ENCODE measurements at places on chromosomes 7 and 10. TPM values are rescaled to one million over a fixed set of nuclear protein-coding genes. Genes with fewer than 3 reads are reported as not detected.

- peak; percentile 47 for DNase-seq
- peaks cover 50% of the 10 kb centered on the region for H3K4me1 ChIP-seq
- peak overlapping the region; percentile 84 for H3K27ac ChIP-seq
- no peaks in the 10 kb centered on the region for H3K27me3 ChIP-seq
- H3K36me3 ChIP-seq = no peaks in the 10 kb centered on the region
- H3K4me3 ChIP-seq = peak overlapping the region; percentile 81
These were observed 496 bp downstream of the BRI3 start for GRCh38 chr7:98281757-98282606.

DNA sequence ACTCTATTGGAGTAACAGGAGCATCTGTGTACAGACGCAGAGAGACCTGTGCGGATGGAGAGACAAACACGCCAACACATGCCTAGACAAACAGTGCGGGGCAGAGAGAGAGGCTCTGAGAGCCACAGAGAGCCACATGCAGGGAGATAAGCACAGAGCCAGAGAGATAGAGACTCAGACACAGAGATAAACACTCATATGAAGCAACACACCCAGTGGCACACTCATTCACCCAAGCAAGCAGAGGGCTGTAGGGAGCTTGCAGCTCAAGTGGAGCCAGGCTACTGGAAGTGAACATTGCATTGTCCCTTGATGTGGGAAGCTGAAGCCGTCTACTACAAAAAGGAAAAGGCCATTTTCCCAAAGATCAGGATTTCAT, 46.6 kb upstream of the PODXL start:
- H3K36me3 ChIP-seq = no peaks in the 10 kb centered on the region
- no peak overlapping the region for H3K4me3 ChIP-seq
- H3K4me1 ChIP-seq = no peaks in the 10 kb centered on the region
- H3K27me3 ChIP-seq = no peaks in the 10 kb centered on the region
- DNase-seq = no peak
- H3K27ac ChIP-seq = no peak overlapping the region

GRCh38 chr7:141956084-141956483, 9.3 kb upstream of the CLEC5A start:
- no peaks in the 10 kb centered on the region for H3K27me3 ChIP-seq
- H3K4me3 ChIP-seq = no peak overlapping the region
- no peak for DNase-seq
- H3K4me1 ChIP-seq = no peaks in the 10 kb centered on the region

DNA sequence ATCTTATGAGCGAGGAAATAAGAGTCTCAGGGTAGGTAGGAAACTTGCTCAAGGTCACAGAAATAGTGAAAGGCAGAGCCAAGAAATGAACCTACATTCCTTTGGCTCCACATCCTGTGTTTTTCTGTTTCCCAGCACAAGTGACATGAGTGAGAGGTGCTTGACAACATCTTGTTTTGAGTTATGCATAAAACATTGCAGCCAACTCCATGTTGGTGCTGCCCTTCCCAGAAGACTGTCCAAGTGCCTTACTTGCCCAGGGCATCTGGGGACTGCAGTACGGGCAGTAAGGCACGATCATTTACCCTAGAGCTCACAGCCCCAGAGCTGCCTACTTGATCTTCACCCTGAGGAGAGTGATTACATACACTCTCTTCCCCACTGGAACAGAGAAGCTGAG, 148.8 kb downstream of the NOC3L start:
- no peak overlapping the region for H3K4me3 ChIP-seq
- no peak overlapping the region for H3K27ac ChIP-seq
- DNase-seq = no peak
- H3K4me1 ChIP-seq = no peaks in the 10 kb centered on the region
- H3K27me3 ChIP-seq = no peaks in the 10 kb centered on the region
- H3K36me3 ChIP-seq = no peaks in the 10 kb centered on the region

DNA sequence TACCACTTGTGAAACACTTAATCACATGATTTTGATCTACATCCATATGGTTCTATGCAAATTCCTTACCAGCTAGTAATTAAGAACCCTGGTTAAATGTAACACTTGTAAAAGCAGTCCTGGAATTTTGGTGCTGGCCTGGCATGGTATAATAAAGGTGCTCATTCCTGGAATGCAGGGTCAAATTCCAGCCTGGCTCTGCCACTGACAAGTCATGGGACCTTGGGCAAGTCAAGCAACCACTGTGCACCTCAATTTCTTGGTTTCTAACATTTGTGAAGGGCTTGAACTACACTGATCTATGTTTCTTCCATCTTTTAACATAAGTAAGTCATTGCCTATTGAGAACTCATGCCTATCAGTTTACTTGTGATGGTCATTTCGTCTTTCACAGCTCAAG, 91.9 kb upstream of the PIK3CG start:
- no peaks in the 10 kb centered on the region for H3K4me1 ChIP-seq
- H3K27me3 ChIP-seq = no peaks in the 10 kb centered on the region
- H3K36me3 ChIP-seq = no peaks in the 10 kb centered on the region
- DNase-seq = no peak
- H3K4me3 ChIP-seq = no peak overlapping the region

- H3K27me3 ChIP-seq = no peaks in the 10 kb centered on the region
- H3K4me3 ChIP-seq = no peak overlapping the region
- no peaks in the 10 kb centered on the region for H3K36me3 ChIP-seq
- DNase-seq = no peak
- H3K27ac ChIP-seq = no peak overlapping the region
These were observed 16.5 kb downstream of the PWWP2B start for GRCh38 chr10:132413226-132414205.

GRCh38 chr10:129756912-129757901, 206.9 kb downstream of the EBF3 start:
- DNase-seq = peak; percentile 39
- no peaks in the 10 kb centered on the region for H3K4me1 ChIP-seq
- no peak overlapping the region for H3K27ac ChIP-seq
- no peaks in the 10 kb centered on the region for H3K27me3 ChIP-seq
- H3K4me3 ChIP-seq = peak overlapping the region; percentile 18

GRCh38 chr7:4021413-4021812, 660.7 kb upstream of the FOXK1 start:
- H3K36me3 ChIP-seq = no peaks in the 10 kb centered on the region
- H3K27me3 ChIP-seq = no peaks in the 10 kb centered on the region
- no peak overlapping the region for H3K4me3 ChIP-seq
- H3K4me1 ChIP-seq = no peaks in the 10 kb centered on the region

DNA sequence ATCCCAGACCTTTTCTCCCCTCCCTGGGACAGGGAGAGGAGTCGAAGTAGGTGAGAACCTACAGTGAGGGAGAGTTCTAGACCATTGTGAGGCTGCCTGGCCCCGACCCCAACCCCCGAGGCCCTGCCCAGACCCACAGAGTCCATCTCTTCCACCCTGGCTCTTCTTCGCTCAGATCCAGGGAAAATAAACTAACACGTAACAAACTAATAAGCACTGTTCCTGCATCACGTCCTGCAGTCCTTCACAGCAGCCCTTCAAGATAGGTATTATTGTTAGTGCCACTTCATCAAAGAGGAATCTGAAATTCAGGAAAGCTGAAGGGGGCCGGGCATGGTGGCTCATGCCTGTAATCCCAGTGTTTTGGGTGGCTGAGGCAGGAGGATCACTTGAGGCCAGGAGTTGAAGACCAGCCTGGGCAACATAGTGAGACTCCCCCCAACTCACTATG, at the start of gene SPACDR:
Gene SPACDR, minus strand, starts transcription at position 51 of the 451 bp plus-strand sequence. CDS start 235 bp downstream, outside the sequence.
- H3K36me3 ChIP-seq = peaks cover 25% of the 10 kb centered on the region
- no peak within 1 kb of the TSS for H3K27ac ChIP-seq
- H3K4me3 ChIP-seq = no peak within 1 kb of the TSS
- no peak for DNase-seq
- H3K27me3 ChIP-seq = no peaks in the 10 kb centered on the region
- peaks cover 9% of the 10 kb centered on the region for H3K4me1 ChIP-seq

DNA sequence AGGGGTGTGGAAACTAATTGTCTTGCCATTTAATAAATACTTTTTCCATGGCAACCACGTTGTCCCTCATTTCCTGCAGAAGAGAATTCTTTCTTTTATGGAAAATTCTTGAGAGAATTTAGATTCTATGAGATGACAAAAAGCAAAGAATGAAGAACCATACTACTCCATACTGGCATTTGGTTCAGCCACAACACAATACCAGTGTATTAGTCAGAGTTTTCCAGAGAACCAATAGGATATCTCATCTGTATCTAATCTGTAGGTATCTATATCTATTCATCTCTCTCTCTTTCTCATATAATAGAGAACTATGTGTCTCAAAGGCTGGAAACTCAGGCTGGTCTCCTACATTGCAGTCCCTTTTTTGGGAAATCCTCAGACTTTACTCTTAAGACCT, 44.6 kb upstream of the NAMPT start:
- H3K4me1 ChIP-seq = no peaks in the 10 kb centered on the region
- H3K27me3 ChIP-seq = no peaks in the 10 kb centered on the region
- no peaks in the 10 kb centered on the region for H3K36me3 ChIP-seq
- DNase-seq = no peak
- no peak overlapping the region for H3K4me3 ChIP-seq

DNA sequence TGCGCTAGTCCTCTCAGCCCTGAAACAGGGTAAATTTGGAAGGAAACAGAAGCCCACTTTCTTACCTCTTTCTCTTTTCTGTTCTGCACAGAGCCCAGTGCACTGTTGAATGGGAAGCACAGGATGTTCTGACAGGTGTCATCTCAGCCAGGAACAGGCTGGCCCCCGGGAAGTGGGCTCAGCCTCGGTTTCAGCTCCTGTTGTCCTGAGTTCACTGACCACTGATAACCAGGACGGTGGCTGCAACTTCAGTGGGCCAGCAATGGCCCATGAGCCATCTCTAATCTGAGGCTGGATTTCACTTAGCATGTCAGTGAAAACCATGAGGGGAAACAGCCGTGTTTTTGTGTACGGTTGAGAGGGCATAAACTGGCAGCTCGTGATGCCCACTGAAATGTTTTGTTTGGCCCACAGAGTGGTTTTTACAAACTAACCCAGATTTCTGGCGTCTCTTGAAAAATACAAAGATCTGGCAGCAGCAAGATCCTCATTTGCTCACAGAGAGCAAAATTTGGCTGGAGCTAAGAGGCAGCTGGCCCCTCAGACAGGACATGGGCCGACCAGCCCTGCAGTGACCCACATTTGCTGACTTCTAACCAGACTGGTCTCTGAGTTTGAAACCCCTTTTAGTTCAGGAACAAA, 455.9 kb downstream of the PAXIP1 start:
- H3K4me1 ChIP-seq = no peaks in the 10 kb centered on the region
- no peak for DNase-seq
- H3K4me3 ChIP-seq = no peak overlapping the region
- H3K36me3 ChIP-seq = no peaks in the 10 kb centered on the region
- no peak overlapping the region for H3K27ac ChIP-seq

DNA sequence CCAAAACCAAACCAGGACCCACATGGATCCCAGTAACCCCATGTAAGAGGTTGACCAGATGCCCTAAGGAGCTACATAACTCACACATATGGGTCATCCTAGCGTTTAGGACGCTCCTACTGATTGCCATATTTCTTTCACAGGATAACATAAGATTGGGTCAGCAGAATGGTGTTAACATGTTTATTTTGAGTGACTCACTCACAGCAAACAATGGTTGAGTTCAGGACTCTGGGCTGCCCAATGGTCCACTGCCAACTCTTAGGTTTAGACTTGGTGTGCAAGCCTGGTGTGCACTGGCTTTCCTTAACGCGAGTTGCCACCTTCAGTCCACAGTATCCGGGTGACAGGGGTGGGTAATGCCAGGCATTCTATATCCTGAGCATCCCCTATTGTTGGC, 211.5 kb downstream of the GPAM start:
- no peak overlapping the region for H3K4me3 ChIP-seq
- DNase-seq = no peak
- H3K4me1 ChIP-seq = no peaks in the 10 kb centered on the region
- no peaks in the 10 kb centered on the region for H3K27me3 ChIP-seq

- peaks cover 28% of the 10 kb centered on the region for H3K4me1 ChIP-seq
- H3K27me3 ChIP-seq = no peaks in the 10 kb centered on the region
- DNase-seq = no peak
- peaks cover under 1% of the 10 kb centered on the region for H3K36me3 ChIP-seq
- peak overlapping the region; percentile 74 for H3K27ac ChIP-seq
These were observed 79.1 kb upstream of the PPIF start for GRCh38 chr10:79268161-79268601.

DNA sequence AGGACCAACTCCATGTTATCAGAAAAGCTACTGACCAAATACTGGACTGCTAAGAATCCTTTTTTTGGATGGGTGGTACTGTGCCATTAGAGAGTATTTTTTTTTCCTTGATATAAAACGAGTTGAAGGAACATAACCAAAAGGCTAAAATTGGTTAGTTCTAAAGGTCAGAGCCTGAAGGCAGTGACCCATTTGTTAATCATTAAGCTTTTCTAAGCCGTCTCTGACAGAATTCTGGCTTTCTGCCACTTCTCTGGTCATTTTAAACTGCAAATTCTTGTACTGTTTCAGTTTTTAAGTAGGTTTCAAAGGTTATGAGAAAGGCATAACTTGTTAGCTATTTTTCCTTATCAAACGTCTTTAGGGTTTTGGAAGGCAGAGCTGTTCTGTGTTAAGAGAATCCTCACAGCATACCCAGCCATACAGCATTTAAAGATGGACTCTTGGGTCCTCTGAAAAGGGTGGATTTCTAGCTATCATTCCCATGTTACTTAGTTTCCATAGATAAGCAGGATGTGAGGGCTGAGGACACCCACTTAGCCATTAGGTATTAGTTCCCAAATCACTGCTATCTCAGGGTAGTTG, 196.8 kb downstream of the RNLS start:
- DNase-seq = no peak
- no peaks in the 10 kb centered on the region for H3K36me3 ChIP-seq
- no peak overlapping the region for H3K4me3 ChIP-seq
- no peaks in the 10 kb centered on the region for H3K27me3 ChIP-seq
- H3K4me1 ChIP-seq = peaks cover 35% of the 10 kb centered on the region

DNA sequence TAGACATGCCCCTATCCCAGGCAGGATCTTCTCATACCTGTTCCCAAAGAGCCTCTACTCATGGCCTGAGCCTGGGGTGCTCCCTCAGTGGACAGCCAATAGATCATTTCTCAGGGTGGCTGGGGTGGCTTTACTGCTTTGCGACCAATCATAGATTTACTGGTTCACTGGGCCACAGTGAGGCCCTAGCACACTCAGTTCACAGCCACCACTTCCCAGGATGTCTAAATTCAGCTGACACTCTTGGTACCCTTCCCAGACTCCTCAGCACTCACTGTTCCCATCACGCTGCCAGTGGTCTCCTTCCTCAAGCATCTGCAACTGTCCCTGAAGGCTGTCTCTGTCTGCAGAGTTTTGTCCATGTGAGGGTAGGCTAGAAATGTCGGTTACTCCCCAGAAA, 50.6 kb downstream of the ARHGAP22 start:
- H3K27ac ChIP-seq = no peak overlapping the region
- H3K4me1 ChIP-seq = peaks cover 24% of the 10 kb centered on the region
- no peaks in the 10 kb centered on the region for H3K36me3 ChIP-seq
- H3K4me3 ChIP-seq = no peak overlapping the region
- no peak for DNase-seq

GRCh38 chr7:44324481-44325200, 753 bp downstream of the CAMK2B start:
- H3K27ac ChIP-seq = peak overlapping the region; percentile 47
- DNase-seq = no peak
- no peaks in the 10 kb centered on the region for H3K4me1 ChIP-seq
- peak overlapping the region; percentile 56 for H3K4me3 ChIP-seq

The ANK3 gene
- total RNA-seq = 257 TPM

The CDK14 gene
- total RNA-seq = 37.7 TPM

The TMEM270 gene
- not detected for total RNA-seq

The C10orf67 gene
- 0.63 TPM for total RNA-seq

The SPDYE9 gene
- not detected for total RNA-seq

The DRGX gene
- total RNA-seq = not detected

The XPNPEP1 gene
- total RNA-seq = 36.3 TPM
